Neural crest cell (in vitro differentiated cells): ENCODE measurements at places on chromosomes 6 and 20. TPM values are rescaled to one million over a fixed set of nuclear protein-coding genes. Genes with fewer than 3 reads are reported as not detected.

GRCh38 chr6:42507901-42508300 lies 55.9 kb upstream of the UBR2 start:
- DNase-seq: no peak

Gene HLA-DQB2
- total RNA-seq: not detected in 2 replicates

Gene NR2E1
- total RNA-seq: not detected in 2 replicates

GRCh38 chr6:47722194-47722593 lies 23.8 kb downstream of the ADGRF4 start:
- DNase-seq: no peak

DNA sequence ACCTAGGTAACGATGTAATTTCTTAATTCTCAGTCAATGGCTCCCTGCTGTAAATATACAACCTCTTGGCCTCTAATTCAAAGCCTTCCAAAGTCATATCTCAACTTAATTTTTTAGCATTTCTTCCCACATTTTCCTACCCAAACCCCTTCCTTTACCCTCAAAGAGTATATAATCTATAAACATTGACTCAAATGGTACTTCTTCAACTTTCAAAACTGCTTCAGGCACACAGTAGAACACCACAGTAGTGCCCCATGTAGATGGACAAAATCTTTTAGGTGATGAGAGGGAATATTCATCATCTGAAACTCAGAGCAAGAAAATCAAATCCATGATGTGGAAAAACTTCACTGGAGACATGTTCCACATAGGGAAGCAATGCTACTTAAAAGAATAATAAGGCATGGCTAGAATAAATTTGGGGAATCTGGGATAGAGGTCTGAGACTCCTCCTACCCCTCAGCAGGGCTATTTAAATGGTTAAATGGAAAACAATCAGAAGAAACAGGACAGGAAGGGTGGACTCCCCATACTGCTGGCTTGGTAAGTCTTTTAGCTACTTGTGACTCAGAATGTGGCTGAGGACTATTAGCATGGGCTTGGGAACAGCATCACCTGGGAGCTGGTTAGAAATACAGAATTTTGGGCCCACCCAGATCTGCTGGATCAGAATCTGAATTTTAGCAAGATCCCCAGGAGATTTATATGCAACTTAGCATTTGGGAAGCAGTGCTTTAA lies 6.4 kb downstream of the SLC22A2 start:
- no peak for DNase-seq
